ELF-1 (cell line): ENCODE measurements at places on chromosomes 2 and 18.

DNA sequence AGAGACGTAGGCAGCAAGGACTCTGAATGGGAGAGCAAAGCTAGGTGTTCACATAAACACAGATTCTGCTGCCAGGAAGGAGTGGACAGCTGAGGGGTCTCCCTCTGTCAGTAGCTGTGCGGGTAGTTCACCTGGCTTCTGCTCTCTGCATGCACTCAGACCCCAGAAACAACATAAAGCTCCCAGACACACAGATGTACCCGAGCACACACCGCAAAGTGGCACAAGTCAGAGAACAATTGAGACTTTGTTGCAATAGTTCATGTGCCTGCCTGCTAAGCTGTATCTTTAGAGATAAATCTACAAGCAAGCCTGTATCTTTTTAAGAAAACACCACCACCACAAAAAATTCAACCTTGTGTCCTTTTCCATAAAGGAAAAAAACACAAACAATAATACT, 420.0 kb upstream of the ST6GAL2 start:
- no peak for DNase-seq

GRCh38 chr2:25951071-25951547, 31.2 kb downstream of the KIF3C start:
- peak; percentile 79 for DNase-seq

DNA sequence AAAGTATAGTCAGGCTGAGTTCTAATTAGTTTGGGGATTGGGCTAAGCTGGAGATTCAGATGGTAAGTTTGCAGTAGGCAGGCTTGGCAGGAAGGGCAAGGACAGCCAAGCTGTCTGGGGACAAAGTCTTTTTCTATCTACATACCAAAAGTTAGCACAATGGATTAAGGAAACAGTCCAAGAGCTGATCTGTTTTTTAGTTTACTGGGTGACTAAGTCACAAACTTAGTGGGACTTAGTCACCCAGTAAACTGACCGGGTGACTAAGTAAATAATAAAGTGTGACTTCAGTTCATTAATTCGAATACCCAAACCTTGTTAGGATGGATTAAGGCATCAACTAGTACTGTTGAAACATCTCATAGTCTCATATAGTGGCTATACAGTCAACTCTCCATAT, 1386.0 kb upstream of the CELF4 start:
- no peak for DNase-seq

GRCh38 chr18:78782951-78783563, 196.6 kb upstream of the SALL3 start:
- no peak for DNase-seq

- no peak for DNase-seq
Measured at GRCh38 chr2:8623958-8624591, 57.8 kb upstream of the ID2 start.

DNA sequence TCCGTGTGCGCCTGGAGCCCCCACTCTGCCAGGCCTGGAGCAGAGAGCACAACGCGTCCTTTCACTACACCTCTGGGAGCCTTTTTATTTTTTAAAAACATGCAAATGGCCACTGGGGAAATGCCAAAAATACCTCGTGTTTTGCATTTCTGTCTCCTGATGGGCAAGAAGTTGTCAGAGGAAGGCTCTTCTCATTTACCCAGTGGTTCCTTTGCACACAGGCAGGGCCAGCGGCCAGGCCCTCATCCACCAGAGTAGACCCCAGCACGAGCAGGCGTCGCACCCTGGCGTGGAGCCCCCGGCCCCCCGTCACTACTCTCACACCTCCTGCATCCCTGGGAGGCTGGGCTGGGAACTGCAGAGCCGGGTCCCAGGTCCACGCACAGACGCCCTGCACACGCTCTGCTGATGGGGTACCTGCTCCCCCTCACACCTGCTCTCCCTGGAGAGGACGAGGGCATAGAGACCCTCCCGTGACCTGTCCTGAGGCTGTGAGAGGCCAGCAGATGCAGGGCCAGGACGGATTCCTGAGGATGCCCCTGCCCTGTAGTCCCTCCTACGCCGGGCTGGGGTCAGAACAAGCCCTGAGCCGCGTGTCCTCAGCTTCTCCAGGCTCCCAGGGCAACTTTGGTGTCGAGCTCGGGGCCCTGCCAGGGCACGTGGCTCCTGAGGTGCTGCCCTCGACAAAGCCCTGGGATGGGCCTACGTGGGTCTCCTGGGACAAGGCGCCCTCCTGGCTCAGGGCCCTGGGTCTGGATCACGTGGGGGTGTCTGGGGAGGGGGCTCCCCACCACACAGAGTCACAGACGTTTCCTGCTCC, 65.0 kb downstream of the NFATC1 start:
- DNase-seq, result no peak

DNA sequence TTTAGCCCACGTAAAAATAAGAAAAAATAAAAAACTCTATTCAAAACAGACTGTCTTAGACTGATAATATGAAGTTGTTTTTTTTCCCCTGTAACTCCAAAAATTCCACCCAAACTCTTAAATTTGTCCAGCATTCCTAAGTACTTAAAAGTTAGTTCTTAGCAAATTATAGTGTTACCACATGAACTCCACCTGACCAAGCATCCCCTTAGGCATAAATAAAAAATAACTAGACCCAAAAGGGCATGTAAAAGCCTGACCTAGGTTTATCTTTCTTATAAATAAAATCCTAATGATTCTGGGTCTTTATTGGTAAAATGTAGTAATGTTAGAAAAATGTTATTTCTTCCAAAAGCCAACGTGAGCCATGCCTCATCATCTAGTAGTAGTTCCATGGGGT, 54.3 kb downstream of the TTC21B start:
- no peak for DNase-seq

DNA sequence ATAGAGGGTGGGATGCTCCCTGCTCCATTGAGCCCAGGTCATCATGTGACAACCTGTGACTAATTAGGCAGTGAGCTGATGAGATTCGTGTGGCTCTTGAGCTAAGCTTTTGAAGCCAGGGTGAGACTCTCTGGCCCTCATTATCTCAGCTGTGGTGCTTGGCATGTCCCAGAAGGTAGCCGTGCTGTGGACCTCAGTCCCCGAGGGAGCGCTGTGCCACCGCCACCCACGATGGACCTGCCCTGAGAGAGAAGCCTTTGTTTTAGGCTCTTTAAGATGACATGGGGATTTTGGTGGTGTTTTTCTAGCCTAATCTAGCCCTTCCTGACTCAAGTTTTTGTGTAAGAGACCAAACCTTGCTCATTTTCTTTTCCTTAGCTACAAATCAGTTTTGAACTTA, 66.4 kb downstream of the NEDD4L start:
- no peak for DNase-seq

- DNase-seq, result peak; percentile 23
Measured at GRCh38 chr2:142037066-142037465, 93.8 kb downstream of the LRP1B start.

- no peak for DNase-seq
Measured at GRCh38 chr2:225113371-225114015, 71.2 kb upstream of the DOCK10 start.

DNA sequence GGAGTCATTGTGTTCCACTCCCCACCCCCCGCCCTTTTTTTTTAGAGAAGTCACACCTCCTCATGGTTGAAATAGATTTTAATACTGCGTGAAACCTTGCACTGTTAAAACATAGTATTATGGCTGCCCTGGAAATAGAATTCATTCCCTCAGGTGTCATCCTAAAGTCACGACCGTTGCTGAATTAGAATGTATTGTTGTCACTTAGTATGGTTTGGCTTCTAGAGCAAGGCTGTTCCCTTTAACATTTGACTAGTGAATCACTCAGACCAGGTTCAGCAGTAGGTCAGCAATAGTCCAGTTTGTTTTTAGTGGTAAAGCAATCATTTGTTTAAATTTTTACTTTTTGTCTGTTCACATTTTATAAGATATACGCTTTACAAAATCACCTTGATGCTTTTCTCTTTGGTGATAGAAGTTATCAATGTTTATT, 1.2 kb downstream of the BABAM2 start:
- no peak for DNase-seq

- no peak for DNase-seq
Measured at GRCh38 chr18:57466745-57467409, 31.7 kb downstream of the ONECUT2 start.

GRCh38 chr2:163878718-163879117, 142.9 kb upstream of the FIGN start:
- DNase-seq, result peak; percentile 62

DNA sequence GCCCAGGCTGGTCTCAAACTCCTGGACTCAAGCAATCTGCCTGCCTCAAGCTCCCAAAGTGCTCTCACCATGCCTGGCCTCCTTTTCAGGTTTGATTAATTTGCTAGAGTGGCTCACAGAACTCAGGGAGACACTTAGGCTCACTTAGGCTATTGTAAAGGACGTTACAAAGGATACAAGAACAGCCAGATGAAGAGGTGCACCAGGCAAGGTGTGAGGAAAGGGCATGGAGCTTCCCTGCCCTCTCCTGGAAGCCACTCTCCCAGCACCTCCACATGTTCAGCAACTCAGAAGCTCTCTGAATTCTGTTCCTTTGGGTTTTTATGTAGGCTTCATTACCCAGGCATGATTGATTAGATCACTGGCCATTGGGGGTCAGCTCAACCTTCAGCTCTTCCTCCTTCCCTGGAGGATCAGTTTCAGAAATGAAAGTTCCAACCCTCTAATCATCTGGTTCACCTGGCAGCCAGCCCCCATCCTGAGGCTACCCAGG, 78.7 kb upstream of the RGPD5 start:
- DNase-seq, result peak; percentile 79

DNA sequence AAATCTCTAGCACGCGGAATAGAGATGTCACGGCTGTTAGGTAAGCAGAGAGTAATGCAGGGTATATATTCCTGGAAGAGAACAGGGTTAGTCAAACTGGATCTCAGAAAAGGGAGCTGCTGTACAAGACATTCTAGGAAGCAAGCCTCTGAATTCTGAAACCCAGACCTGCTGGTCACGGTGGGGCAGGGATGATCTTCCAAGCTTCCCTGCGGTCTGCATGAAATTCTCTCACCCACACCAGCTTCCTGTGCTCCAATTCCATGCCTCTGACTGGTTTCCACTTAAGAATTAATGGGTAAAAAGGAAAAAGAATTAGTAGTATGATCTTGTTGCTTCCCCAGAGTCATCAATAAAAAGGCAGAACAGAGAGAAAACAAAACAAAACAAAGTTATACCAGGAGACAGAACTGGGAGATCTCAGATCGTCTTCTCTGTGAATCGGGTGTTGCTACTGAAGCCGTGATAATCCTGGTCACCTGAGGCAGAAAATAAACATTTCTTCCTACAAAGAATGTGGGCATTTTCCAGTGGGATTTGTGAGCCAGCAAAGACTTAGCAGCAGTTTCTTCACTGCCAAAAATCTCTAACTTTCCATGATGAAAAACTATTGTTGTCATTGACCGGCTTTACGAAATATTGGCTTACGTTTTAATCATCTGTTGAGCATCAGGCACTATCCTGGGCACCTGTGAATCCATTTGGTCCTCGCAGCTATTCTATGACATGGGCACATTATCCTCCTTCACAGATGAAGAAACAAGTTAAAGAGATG, 5.3 kb upstream of the CYP27C1 start:
- no peak for DNase-seq

GRCh38 chr18:12598181-12598930, 59.6 kb downstream of the SPIRE1 start:
- no peak for DNase-seq

- no peak for DNase-seq
Measured at GRCh38 chr18:7464245-7464966, 102.7 kb upstream of the PTPRM start.

DNA sequence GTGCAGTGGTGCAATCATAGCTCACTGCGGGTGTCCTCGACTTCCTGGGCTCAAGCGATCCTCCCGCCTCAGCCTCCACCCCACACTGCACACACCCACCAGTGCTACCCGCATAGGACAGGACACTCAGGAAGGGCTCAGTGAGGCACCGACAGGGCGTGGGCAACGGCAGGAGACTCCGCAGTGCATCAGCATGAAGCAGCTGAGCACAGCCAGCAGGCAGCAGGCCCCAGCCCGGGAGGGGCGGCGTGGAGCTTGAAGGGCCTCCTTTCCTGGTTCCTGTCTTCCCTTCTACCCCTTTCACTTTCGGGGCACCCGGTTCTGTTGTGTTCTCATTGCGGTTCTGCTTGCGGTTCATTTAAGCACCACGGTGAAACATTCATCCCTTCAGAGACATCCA, 89.8 kb downstream of the ZNF516 start:
- DNase-seq, result no peak

- DNase-seq, result peak; percentile 21
Measured at GRCh38 chr2:134657650-134658250, 61.0 kb downstream of the TMEM163 start.

DNA sequence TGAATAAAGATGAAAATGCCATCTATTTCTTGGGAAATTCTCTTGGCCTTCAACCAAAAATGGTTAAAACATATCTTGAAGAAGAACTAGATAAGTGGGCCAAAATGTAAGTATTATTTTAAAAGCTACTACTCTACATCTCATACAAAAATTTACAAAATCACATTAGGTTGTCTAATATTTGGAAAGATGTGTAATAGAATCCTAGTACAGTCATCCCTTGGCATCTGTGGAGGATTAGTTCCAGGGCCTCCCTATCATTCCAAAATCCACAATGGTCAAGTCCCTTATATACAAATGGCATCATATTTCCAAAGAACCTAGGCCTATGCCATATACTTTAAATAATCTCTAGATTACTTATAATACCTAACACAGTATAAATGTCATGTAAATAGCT, 41.2 kb downstream of the KYNU start:
- DNase-seq, result no peak

DNA sequence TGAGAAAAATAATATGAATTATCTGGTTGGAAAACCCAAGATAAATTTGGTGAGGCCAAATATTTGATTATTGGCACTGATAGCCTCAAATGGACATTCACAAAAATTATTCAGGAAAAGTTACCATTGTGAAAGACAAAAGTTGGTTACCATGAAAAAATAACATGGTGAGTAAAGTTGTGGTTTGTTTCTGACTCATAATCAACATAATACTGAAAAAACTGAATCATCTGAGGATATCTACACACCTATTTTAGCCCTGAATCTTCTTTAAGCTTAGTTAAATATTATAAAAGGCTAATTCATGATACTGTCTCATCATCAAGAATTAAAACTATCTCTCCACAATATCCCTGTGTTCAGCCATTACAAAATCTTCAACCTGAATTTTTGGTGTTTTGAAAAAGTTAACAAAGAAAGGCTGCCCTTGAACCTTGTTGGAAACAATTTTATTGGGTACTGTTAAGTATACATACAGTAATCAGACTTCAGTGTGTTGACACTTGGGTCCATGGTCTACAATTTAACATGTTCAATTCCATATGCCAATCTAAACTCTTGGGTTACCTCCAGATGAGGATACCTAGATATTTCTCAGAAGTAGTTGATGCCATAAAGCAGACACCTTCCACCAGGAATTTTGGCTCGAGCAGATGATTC, 607.5 kb upstream of the SLC39A10 start:
- DNase-seq, result no peak

DNA sequence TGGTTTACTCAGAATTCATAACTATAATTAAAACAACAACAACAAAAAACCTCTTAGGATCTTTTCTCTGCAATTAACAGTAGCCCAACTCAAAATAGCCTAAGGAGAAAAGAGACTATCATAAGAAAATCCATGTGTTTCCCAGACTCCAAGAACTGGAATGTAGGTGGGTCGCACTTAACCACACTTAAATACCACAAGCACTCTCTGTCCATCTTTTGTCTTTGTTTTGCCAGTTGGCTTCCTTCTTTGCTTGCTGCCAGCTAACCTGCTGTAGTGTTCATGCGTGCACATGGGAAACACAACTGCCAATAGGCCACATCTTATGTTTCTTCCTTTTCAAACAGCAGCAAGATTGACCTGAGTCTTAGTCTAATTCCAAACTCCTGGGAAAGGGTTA, 24.1 kb upstream of the ACVR1 start:
- no peak for DNase-seq
